ENCODE measurements at places on chromosomes 11 and 22.

DNA sequence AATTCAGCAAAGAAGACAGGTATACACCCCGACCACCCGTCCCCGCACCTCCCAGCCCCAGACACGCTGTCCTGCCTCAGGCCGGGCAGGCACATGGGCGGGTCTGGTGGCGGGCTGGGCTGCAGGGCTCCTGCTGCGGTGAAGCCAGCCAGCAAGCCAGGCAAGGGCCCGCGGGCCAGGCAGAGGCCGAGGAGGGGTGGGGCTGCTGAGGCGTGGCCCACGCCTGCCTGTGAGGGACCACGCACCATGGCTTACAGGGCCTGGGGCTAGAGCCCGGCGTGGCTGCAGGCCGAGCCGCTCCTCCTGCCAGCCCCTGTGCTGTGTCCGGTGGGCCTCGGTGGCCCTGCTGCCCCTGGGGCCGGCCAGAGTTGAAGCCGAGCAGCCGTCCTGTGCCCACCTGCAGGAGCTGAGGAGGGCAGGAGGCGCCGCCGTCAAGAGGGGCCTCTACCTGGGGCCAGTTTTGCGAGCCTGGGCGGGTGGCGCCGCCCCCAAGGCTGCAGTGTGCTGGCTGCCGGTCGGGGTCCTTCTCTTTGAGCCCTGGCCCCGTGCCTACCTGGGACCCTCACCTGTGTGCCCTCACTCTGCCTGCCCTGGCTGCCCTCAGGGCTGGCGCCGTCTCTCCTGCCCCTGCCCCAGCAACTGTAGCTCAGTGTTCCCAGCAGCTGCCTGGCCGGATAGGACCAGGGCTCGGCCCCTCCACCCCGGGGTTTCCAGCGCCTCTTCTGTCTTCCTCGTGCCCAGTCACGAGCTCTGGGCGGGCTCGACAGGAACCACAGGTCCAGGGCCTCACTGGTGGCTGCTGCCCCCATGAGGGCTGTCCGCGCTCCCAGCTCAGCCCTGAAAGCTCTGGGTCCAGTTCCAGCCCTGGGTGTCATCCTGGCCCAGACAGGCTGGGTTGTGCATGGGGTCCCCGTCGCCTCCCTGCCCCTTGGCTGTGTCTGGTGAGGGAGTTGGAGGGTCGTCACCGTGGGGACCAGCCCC is 38.4 kb downstream of the MOB2 start:
- no peak for DNase-seq

DNA sequence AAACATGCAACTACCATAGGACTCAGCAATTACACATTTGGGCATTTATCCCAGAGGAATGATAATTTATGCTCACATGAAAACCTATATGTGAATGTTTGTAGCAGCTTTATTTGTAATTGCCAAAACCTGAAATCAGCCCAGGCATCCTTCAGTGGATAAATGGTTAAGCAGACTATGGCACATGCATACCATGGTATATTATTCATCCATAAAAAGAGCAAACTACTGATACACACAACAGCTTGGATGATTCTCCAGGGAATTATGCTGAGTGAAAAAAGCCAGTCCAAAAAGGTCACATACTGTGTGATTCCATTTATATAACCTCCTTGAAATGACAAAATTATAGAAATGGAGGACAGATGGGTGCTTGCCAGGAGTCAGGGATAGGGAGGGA is 86.7 kb downstream of the ALX4 start:
- DNase-seq = no peak

- no peak for DNase-seq
These were observed 143.0 kb downstream of the DBX1 start for GRCh38 chr11:20017320-20017719.

DNA sequence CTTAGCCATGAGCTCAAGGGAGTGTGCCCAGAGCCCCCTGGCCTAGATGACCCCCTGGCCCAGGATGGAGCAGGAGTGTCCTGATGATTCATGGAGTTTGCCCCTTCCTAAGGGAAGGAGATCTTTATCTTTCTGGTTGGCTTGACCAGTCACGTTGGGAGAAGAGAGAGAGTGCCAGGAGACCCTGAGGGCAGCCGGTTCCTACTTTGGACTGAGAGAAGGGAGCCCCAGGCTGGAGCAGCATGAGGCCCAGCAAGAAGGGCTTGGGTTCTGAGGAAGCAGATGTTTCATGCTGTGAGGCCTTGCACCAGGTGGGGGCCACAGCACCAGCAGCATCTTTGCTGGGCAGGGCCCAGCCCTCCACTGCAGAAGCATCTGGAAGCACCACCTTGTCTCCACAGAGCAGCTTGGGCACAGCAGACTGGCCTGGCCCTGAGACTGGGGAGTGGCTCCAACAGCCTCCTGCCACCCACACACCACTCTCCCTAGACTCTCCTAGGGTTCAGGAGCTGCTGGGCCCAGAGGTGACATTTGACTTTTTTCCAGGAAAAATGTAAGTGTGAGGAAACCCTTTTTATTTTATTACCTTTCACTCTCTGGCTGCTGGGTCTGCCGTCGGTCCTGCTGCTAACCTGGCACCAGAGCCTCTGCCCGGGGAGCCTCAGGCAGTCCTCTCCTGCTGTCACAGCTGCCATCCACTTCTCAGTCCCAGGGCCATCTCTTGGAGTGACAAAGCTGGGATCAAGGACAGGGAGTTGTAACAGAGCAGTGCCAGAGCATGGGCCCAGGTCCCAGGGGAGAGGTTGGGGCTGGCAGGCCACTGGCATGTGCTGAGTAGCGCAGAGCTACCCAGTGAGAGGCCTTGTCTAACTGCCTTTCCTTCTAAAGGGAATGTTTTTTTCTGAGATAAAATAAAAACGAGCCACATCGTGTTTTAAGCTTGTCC is 14.3 kb downstream of the ADORA2A start:
- DNase-seq = no peak

GRCh38 chr11:74522776-74523175 is 29.3 kb upstream of the LIPT2 start:
- no peak for DNase-seq
